Fibroblast of villous mesenchyme (primary cell): ENCODE measurements at places on chromosomes 13 and 19. TPM values are rescaled to one million over a fixed set of nuclear protein-coding genes. Genes with fewer than 3 reads are reported as not detected.

Gene OVOL3
- not detected in 2 replicates for total RNA-seq

Gene PLPP2
- total RNA-seq = 9.9 and 12.2 TPM in 2 replicates

Gene PSMC4
- total RNA-seq = 106 and 116 TPM in 2 replicates

Gene AP1M2
- total RNA-seq = 6.1 and 13.4 TPM in 2 replicates

Gene EFNA2
- not detected in 2 replicates for total RNA-seq

Gene JSRP1
- total RNA-seq = 0.43 TPM in 1 of 2 replicates, not detected in the other

Gene LGALS13
- total RNA-seq = not detected in 2 replicates

Gene ZNF667
- total RNA-seq = 0.97 and 2.6 TPM in 2 replicates

Gene SLC6A16
- total RNA-seq = 0.64 TPM in 1 of 2 replicates, not detected in the other

Gene SIGLEC5
- not detected in 2 replicates for total RNA-seq

Gene ZNF433
- total RNA-seq = 1.3 and 4.2 TPM in 2 replicates

Gene ZNF543
- 9.7 and 10.4 TPM in 2 replicates for total RNA-seq

Gene NXNL1
- total RNA-seq = not detected in 2 replicates

Gene APOC4
- not detected in 2 replicates for total RNA-seq

Gene NKPD1
- under 0.01 TPM in 2 replicates for total RNA-seq

Gene MBD3L2
- total RNA-seq = not detected in 2 replicates

Gene GPR4
- total RNA-seq = not detected in 2 replicates

Gene LRRC4B
- under 0.01 TPM in 1 of 2 replicates, not detected in the other for total RNA-seq

Gene CLIP3
- total RNA-seq = 16.4 and 17.3 TPM in 2 replicates

Gene GPC5
- not detected in 2 replicates for total RNA-seq

Gene B9D2
- 3.5 and 4.5 TPM in 2 replicates for total RNA-seq

Gene U2AF1L4
- 4.7 and 5.8 TPM in 2 replicates for total RNA-seq

Gene ZNF333
- 13.9 and 18.6 TPM in 2 replicates for total RNA-seq

Gene PINLYP
- 3.5 TPM in 2 replicates for total RNA-seq

Gene KIR3DL1
- total RNA-seq = not detected in 2 replicates

Gene ATP7B
- total RNA-seq = 1.6 and 5.6 TPM in 2 replicates

Gene PRODH2
- not detected in 2 replicates for total RNA-seq

Gene NLRP9
- total RNA-seq = not detected in 2 replicates

Gene TNFRSF19
- total RNA-seq = 95.7 and 139 TPM in 2 replicates

Gene DNASE2
- 14.7 and 18.7 TPM in 2 replicates for total RNA-seq

Gene CDKN2D
- total RNA-seq = 6.0 and 6.1 TPM in 2 replicates

Gene PSG3
- under 0.01 TPM in 2 replicates for total RNA-seq

Gene SPACA4
- not detected in 2 replicates for total RNA-seq

Gene NLRP7
- total RNA-seq = not detected in 2 replicates

Gene CCDC122
- 4.2 and 16.0 TPM in 2 replicates for total RNA-seq

Gene CEACAM16
- under 0.01 and 0.32 TPM in 2 replicates for total RNA-seq

Gene ZNF227
- 15.8 and 18.6 TPM in 2 replicates for total RNA-seq

Gene ZNF285
- total RNA-seq = 1.6 and 3.9 TPM in 2 replicates

Gene SSC5D
- 21.2 and 23.2 TPM in 2 replicates for total RNA-seq

Gene ERF
- 27.6 and 32.5 TPM in 2 replicates for total RNA-seq

Gene FAM216B
- total RNA-seq = not detected in 2 replicates

Gene KCTD15
- total RNA-seq = 13.0 and 18.0 TPM in 2 replicates

Gene FCGBP
- under 0.01 TPM in 2 replicates for total RNA-seq

Gene IZUMO2
- not detected in 2 replicates for total RNA-seq

Gene SLITRK5
- under 0.01 TPM in 2 replicates for total RNA-seq

Gene SIGLEC8
- not detected in 2 replicates for total RNA-seq

Gene KLK5
- not detected in 2 replicates for total RNA-seq

Gene ERICH6B
- total RNA-seq = not detected in 2 replicates

Gene ZNF738
- total RNA-seq = 5.2 and 9.1 TPM in 2 replicates

Gene LILRB2
- total RNA-seq = not detected in 2 replicates

Gene CD177
- total RNA-seq = 0.32 and 0.86 TPM in 2 replicates

Gene RYR1
- under 0.01 TPM in 2 replicates for total RNA-seq

Gene FOSB
- 13.0 and 16.1 TPM in 2 replicates for total RNA-seq

Gene GAPDHS
- not detected in 2 replicates for total RNA-seq

Gene TIMM13
- 24.2 and 34.8 TPM in 2 replicates for total RNA-seq
